Chondrocyte (in vitro differentiated cells): ENCODE measurements at places on chromosomes 1 and 21. TPM values are rescaled to one million over a fixed set of nuclear protein-coding genes. Genes with fewer than 3 reads are reported as not detected.

DNA sequence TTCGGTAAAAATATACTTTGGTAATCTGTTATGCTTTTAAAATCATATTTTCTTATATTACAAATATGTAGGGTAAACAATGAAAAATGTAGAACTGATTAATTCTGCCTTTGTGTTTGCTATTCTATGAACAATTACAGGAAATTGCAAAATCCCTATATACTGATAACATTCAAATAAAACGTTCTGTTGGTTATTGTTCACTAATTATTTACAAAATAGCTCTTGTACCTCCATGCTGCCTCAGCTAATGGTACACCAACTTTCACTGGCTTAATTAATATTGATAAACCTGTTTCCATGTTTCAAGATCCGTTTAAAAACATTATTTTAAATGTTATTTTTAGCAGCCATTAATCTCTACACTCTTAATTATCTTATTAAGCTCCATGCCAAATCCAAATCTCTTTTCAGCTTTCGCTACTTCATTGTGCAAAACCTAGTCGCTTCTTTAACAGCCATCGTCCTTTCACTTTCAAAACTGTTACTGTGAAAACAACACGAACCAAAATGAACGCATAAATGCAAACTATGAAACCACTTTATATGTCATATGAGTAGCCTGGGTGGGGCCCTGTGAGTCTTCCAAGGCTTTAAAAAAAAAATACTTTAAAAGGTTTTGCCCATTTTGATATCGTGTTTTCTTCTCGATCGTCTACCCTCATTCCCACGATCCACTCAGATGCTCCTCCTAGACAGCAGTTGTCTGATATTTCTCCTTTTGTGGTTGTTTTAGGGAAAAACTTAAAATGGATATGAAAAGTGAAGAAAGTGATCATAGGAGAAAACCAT lies 807.1 kb downstream of the USP25 start:
- no peak for DNase-seq

DNA sequence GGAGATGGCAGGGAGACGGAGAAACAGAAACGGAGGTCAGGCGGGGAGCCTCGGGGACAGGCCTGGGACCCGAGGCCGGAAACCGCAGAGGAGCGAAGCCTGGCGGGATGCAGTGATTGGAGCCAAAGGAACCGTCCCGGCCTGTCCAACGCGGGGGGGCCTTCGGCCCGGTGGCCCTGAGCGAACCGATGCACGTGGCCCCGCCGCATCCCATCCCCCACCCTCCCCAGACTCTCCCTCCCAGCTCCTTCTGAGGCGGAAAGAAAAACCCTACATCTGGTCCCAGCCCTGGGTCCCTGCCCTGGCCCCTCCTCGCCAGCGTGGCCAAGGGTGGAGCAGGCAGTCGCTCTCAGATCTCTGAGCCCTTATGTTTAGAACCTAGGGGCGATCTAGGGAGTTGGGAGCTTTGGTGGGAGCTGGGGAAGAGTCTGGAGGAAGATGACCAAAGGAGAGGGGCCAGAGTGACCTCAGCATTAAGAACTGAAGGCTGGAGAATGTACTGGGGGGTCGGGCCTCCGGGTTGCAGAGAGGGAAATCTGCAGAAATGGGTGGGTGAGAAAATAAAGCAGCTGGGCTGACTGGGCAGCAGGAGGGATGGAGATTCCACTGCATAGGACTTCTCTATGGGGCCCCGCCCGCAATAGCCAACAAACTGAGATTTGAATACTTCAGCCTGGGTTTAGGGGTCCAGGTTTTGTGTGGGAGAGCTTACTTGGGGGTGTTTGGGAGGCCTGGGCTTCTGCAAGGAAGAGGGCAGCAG lies 1.5 kb upstream of the CRABP2 start:
- DNase-seq, result no peak

DNA sequence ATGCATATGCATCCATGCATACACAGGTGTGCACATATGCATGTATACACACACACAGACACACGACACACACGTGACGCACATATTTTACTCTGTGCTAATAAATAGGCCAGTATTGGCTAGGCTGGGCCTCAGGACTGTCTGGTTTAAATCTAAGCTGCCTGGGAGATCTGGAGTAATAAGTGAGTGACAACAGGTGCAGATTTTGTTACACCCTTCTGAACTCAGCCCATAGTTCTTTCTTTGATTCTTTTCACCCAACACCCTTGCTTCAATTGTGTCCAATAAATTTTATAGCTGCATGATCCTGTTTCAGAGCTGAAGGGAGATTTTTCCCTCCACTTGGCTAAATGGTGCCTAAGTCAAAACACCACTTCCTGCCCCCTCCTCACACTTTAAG lies 132.8 kb downstream of the FGGY start:
- no peak for DNase-seq

The KRTAP13-2 gene
- total RNA-seq, result not detected in 3 replicates

The CAPN8 gene
- not detected in 3 replicates for total RNA-seq
